ENCODE measurements at places on chromosomes 12 and 14.

DNA sequence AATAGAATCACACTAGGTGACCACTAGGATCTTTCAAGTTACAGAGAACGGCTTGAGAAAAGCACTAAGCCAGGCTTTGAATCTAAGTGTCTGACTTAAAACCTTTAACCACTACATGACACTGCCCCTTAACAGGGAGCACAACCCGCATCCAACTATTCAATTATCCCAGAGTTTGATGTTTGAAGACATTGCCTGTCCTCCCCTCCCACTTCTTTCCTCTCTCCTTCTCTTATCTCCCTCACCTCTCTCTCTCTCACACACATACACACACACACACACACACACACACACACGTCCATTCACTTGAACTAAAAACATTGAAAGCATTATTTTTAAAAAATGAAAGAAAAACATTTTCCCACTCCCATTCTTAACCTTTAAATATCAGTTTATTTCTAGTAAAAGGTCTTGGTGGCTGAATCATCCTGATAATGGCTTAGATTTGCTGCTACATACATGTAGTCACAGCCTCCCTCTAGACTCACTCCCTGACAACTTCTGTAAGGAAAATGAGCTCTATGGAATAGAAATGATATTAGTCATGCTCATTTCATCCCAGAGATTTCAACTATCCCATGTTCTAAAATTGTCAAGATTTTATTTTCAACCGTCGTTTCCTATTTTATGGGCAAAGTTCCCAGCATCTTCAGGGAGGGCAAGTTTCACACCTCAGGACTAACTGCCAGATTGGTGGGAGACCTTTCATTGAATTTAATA, 53.5 kb upstream of the RAP1B start:
- peak; percentile 73 for DNase-seq

DNA sequence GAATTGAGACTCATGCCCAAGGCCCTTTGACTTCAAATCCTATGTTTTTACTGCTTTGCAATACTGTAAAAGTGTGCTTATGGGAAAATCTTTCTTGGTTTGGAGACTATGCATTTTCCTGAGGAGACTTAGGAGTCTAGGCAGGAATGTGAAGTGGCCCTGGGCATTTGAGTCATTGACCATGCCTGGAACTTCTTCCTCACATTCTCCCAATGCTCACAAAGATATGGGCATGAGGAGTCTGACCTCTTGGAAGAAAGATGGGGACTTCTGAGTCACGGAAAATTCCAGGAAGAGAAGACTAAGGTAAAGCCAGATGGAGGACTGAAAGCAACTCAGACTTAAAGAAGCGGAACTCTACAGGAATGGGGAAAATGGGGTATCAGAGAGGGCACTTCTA, 38.2 kb upstream of the ZNF641 start:
- DNase-seq, result no peak

- no peak for DNase-seq
These were observed 25.8 kb upstream of the MAX start for GRCh38 chr14:65128096-65128495.

- DNase-seq, result peak; percentile 57
These were observed 3.7 kb upstream of the STAC3 start for GRCh38 chr12:57254506-57255280.

Measured in osteoblast (primary cell).